ENCODE measurements at places on chromosomes 4 and X.

DNA sequence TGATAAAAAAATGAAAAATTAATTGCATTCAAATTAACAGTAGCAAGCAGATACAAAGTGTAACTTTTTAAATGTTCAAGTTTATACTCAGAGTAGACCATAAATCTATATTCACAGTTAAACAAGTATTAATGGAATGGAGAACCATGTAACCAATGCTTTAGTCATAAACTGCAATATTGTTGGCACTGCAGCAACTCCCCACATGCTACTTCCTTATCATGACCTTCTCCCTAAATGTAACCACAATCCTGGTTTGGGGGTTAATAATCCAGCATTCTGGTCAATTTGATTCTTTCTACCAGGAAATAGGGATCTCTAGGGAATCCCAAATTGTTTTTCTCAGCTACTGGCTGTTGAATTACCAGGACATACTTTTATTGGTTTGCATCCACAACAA is 223.9 kb upstream of the DCAF8L1 start:
- no peak for DNase-seq

DNA sequence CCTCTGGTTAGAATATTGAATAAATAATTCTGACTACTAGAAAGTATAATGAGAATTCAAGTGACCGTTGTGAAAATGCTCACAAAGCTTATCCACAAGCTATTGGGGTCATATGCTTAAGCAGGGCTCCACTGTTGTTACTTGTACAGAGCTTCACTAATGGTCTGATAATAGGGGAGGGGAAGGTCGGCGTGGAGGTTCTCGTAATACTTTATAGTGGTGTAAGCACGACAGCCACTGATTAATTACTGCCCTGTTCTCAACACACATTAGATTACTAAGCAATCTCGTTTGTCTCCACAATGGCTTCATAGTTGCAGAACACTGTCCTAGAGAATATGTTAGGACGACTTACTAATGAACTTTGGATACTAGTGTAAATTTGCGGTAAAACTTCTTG is 11.6 kb downstream of the UNC5C start:
- no peak for DNase-seq

- DNase-seq, result no peak
These were observed 58.0 kb downstream of the TAB3 start for GRCh38 chrX:30831082-30831481.

DNA sequence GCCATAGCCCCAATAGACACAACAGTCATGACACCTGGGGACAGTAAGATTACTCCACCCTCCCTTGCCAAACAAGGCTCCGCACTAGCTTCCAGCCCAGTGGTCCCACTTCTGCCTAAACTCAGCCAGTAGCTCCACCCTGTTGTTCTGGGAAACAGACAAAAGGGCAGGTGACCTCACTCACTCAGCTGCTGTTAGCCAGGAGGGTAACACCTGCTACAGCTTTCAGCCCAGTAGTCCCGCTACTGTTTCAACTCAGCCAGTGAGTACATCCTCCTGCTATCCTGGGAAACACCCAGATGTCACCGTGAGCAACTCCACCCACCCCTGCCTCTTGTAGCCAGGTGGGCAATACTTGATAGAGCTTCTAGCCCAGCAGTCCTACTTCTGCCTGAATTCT is 162.7 kb upstream of the CPXCR1 start:
- no peak for DNase-seq

GRCh38 chr4:110826656-110827055 is 203.8 kb upstream of the PITX2 start:
- DNase-seq, result no peak

DNA sequence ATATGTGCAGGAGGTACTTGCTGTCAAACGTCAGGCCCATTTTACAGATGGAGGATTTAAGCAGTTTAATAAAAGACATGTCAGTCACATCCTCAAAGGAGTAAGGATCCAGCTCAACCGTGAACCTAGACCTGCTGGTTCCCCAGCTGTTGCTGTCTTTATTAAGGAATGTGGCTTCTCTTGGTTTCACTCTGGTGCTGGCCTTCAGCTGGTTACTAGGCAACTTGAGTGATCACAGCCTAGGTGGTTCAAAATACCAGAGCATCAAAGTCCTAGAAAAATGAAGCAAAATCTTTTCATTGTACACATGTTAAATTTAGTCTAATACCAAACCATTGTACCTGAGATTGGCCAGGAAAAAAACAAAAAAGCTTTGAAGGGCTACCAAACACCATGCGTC is 32.7 kb upstream of the GLRA2 start:
- DNase-seq, result no peak

DNA sequence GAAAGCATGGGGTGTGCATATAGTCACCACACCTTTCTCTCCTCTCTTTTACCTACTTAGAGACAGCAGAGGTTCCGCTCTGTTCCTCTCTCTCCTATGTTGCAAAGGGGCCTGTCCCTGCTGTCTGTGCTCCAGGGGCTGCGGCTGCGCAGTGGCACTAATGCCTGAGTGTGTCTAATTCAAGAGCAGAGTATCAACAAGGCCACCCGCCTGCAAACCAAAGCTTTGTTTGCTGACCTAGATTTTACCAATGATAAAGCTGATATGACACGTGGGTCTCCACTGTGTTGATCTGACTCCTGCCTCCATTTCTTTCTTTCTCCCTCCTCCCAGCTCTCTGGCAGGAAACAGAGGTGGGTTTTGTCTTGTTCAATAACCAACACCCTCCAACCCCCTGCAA is 74.9 kb downstream of the NSG1 start:
- no peak for DNase-seq

DNA sequence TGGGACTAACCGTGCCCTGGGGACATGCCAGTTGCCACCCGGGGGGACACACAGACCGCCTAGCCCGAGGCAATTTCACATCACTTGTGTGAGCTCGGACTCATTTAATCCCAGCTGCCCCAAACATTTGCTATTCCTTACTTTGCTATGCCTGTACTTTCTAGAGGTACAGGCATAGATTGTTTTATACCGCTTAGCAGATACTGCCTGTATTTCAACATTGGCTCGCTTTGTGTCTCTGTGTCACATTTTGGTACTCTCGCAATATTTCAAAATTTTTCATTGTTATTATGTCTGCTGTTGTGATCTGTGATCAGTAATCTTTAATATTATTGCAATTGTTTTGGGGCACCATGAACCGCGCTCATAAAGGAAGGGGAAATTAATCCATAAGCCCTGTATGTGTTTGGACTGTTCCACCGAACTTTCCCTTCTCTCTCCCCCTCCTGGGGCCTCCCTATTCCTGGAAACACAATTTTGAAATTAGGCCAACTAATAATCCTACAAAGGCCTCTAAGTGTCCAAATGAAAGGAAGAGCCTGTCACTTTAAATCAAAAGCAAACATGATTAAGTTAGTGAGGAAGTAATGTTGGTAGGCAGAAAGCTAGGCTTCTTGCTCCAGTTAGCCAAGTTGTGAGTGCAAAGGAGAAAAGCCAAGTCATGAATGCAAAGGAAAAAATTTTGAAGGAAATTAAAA is 568 bp upstream of the CASP6 start:
- DNase-seq, result peak; percentile 33

DNA sequence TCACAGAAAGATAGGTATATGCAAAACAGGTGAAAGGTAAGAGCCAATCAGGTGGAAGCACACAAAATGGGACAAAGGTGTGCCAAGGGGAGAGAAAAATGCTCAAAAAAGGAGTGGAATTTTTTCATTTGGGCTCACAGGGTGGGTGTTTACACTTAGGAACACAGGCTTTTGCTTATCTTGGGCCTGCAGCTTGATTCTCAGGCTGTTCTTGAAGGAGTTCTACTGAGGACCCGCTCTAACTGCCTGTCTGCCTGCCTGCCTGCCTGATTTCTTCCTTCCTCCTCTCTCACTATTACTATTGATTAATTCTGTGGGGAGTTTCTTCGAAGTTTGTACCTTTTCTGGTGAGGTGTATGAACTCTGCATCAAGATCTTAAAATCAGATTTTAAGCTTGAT is 120.3 kb upstream of the CTSO start:
- DNase-seq, result no peak

DNA sequence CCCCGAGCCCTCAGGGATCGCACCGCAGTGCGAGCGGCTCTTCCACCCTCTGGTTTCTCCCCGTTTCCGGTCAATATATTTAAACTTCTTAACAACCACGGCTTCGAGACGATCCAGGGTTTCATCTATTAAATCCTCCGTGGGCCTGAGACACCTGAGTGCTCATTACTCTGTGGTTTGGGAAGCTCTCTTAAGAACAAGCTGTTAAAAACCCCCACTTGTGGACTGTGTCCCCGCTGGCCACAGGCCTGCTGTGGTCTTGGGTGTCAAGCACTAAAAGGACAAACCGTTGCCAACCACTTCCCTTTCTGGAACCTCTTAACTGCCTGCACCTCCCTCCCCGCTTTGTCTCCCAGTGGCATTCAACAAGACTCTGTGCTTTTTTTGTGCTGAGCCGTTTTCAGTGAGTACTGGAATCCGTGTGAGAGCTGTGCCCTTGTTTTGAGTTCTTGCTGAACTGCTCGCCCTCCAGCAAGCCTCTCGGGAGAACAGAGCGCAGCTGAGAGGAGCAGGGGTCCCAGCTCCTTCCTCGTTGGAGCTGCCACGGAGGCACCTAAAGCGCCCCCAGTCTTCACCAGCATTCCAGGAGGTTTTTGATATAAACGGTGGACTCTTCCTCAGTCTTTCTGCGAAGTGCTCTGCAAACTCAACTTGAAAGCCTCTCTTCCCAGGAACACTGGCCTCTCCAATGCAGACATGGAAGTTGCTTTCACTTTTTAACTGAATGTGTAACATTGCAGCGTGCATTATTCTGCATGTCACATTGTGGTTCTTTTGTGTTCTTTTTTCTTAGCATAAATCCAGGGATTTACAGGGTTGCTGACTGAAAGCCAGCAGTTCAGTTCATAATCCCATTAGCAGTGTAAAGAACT is 691 bp upstream of the IGFBP7 start:
- DNase-seq, result peak; percentile 31

DNA sequence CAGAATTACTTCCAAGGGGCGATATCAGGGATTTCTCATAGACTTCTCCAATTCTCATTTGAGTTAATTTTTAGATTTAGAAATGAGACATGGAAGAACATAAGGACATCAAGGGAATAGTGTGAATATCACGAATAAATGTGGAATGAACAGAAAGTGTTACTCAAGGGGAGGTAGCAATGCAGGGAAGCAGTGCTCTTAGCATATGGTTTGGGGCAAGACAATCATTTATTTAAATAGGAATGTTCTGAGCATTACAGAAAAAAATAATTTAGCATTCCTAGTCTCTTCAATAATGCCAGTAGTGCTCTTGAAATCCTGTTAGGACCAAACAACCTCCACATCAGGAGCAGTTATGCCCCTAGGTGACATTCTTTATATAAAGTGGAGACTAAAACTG is 55.6 kb downstream of the TXK start:
- DNase-seq, result no peak

DNA sequence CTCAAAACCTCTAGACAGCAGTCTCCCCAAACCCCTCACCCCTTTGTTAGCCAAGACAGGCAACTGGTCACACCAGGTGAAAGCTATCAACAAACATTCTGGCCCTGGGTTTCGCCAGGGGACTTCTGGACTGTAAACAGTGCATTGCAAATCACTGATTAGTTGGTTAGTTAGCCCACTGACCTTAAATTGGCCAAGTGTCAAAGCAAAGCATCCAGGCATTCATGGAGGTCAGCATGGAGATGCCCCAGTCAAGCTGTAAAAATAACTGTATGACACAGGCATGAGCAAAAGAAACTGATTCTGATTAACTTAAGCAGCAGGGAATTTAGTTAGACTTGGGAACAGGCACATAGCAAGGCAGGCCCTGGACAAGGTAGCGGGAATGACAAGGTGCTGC is 156.0 kb upstream of the TTC29 start:
- no peak for DNase-seq

GRCh38 chr4:171169396-171169795 is 643.8 kb upstream of the GALNTL6 start:
- no peak for DNase-seq

GRCh38 chrX:12825801-12826200 is 34.6 kb downstream of the PRPS2 start:
- DNase-seq, result no peak

- DNase-seq, result peak; percentile 7
These were observed 70.9 kb upstream of the FAT4 start for GRCh38 chr4:125243789-125244397.

DNA sequence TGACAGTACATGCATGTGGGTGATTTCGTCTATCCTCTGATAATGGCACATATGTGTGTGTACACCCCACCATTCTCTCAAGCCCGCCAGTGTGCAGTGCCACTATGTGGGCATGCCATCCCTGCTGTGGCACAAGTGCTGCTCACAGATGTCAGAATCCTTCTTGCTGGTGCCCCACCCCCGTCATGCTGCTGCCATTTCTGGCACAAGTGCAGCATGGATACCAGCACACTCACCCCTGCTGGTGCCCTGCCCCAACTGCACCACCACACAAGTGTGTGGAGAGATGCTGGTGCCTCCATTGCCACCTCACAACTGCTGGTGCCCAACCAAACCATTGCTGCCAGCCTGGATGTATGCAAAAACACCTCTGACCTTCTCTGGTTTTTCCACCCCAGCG is 1133.8 kb downstream of the TECRL start:
- DNase-seq, result no peak

GRCh38 chr4:57462843-57463242 is 352.7 kb upstream of the IGFBP7 start:
- peak; percentile 84 for DNase-seq

GRCh38 chr4:56060036-56060435 is 111.3 kb downstream of the CEP135 start:
- DNase-seq, result no peak

- peak; percentile 16 for DNase-seq
These were observed 169.8 kb downstream of the CLCN4 start for GRCh38 chrX:10326578-10326977.

DNA sequence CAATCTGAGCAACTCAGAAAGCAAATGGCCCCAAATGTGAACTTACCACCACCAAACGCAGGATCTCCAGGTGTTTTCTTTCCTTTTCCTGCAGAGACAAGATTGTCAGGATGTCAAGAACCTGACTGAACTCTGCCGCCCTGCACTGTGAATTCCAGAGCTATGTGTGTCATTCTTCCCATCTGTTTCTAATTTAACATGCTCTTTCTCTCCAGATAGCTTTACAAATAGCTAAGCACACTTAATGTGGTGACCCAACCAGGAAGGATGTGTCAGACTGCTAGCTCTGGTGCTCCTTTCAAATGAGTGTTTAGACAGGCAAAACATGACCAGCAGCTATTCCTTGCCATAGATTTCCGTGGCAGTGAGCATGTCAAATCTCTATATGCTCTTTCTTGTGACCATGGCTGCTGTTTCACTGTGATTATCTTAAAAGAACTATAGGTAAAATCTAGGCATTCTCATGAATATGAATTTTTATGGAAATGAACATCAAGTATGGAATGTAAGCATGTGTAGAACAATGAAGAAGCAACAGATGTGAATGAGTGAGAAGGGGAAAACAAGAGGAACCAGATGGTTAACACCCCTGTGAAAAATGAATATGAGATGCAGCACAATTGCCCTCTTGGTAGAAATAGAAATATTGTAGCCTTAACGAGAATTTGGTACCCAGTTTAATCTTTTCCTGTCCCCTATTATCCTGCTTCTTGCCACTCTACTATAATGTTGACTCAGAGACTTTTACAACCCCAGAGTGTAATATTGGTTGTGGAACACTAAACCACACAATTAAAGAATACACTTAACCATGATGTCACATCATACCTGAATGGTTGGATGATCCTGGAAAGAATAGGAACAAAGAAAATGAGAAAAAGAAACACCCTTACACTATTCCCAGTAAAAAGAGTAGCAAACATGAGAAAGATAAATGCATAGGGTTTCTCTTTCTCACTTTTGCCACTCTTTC is 247.8 kb upstream of the DKK2 start:
- DNase-seq, result no peak

- no peak for DNase-seq
These were observed 159.6 kb upstream of the CTSO start for GRCh38 chr4:156113138-156113765.

- DNase-seq, result no peak
These were observed 46.7 kb downstream of the MAGEB17 start for GRCh38 chrX:16213961-16214360.
